ENCODE measurements at places on chromosomes 2 and 18.

- no peak for DNase-seq
Observed at GRCh38 chr2:218317303-218317630, 25.0 kb upstream of the TMBIM1 start.

DNA sequence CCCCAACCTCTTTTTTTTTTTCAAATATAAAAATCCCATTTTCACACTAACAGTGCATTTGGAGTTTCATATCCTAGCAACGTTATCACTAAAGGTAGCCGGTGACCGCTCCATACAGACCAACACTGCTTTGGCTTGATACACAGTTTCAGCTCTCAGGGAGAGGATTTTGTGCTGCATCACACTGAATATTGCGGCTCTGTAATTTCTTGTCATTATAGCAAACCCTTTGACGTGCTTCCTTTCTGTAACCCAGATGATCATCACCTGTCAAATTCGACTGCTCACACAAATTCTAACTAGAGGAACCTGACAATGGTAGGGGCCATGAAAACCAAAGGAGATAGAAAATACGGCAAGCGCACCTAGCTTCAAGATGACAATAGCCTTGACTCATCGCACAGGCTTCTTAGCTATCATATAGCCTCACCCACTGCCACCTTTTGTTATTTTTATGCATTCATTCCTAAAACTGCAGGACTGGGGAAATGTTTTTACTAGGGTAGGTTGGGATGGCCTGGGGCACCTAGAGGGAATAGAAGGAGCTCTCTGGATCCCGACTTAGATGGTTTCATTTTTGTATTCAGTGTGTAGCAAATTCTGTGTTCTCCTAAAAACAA lies 582.9 kb upstream of the PIK3C3 start:
- DNase-seq, result no peak

- DNase-seq, result no peak
Observed at GRCh38 chr18:48727681-48728080, 188.8 kb downstream of the CTIF start.

- no peak for DNase-seq
Observed at GRCh38 chr2:161421686-161422085, 5.6 kb downstream of the TBR1 start.

DNA sequence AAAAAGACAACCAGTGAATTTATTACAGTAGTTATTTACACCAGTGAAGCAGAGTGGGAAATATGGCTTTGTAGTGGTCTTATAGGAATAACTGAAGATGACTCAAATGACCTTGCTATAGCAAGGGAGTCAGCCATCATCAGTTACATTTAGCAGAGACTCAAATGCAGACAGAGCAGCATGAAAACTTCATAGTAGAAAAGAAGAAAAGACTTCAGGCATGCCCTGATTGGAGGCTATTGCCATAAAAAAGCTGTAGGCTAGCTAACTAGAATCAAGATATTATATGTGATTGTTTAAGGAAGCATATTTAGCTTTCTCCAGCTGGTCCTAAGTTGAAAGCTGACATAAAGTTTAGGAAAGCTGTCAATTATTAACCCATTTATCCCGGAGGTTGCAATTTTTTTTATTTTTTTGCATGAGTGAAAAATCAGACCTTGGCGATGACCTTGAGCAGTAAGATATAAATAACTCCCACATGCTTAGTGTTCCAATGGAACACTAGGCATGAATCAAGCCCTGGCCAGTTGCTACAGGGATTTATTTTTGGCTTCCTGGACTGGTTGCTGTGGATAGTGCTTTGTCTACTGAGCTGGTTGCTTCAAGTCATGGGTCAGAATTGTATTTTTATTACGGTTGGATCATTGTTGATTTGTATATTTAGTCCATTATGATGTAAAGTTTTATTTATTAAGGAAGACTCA lies 675.6 kb upstream of the VRK2 start:
- no peak for DNase-seq

DNA sequence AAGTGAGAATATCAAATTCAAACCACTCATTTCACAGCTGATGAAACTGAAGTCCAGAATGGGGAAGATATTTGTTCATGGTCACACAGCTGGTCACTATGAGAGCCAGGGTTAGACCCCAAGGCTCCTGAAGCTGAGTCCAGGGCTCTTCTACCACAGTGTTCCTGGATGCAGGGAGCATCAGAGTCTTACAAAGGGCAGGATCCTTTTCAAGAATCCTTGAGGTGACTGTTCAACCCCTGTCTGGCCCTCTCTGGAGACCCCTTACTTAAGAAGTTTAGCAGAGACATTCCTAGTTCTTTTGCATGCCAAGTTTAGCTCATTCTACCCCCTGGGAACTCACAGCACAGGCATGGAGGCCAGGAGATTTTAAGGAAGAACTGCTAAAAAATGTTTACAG lies 15.7 kb downstream of the PROKR1 start:
- DNase-seq, result no peak

DNA sequence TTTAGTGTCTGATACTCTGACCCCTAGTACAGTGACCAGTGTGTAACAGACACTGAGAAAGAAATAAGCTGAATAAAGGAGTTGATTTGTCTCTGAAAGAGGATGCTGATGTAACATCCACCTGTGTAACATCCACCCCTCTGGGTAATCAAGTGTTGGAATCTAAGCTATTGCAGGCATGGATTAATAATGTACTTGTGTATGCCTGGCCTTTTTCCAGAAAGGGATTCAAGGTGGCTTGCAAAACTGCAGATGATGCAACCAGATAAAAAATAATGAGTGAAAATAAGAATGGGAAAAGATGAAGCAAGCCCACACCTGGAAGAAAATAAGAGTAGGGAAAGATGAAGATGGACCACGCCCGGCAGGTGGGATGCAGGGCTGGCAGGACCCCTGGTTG lies 48.2 kb upstream of the FOXI3 start:
- DNase-seq, result no peak

Measured in left renal cortex interstitium (tissue), 4 donors.